ENCODE measurements at places on chromosomes 6 and 20. TPM values are rescaled to one million over a fixed set of nuclear protein-coding genes. Genes with fewer than 3 reads are reported as not detected.
A peak's percentile ranks its signal among the peaks of the same experiment; 100 is the strongest.

- DNase-seq = no peak
These were observed 50.0 kb upstream of the PLEKHG1 start for GRCh38 chr6:150549674-150550101.

DNA sequence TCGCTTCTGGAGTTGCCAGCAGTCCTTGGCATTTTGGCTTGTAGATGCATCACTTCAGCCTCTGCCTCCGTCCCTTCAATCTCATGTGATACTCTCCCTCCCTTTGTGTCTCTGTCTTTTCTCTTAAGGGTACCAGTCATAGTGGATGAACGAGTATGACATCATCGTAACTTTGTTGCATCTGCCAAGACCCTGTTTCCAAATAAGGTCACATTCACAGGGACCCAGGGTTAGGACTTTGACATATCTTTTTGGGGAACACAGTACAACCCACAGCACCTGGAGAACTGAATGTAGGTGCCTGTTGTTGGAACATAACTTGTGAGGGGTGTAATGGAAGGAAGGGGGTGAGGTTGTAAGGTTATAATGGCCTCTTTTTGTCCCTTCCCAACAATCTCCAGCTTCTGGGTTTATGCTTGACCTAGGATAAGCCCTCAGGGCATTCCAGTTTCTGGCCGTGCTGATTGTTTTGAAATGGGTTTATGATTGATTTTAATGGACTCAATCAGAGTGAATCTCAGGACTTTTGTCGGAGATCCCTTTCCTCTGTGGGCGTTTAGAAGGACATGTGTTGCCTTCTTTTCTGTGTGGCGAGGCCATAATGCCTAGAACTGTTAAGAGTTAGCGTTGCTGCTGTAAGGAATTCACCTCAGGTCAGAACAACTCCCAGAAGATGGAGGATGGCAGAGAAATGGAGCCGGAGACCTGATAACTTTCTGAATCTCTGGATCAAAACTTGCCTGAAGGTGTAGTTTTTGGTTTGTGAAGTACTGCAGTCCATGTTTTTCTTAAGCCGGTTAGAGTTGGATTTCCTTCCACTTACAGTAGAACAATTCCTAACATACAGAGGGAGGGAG is 9.2 kb downstream of the ATRN start:
- DNase-seq = no peak

- no peak for DNase-seq
These were observed 96.2 kb downstream of the PSMG4 start for GRCh38 chr6:3355011-3355357.

GRCh38 chr20:5402903-5403531 is 86.3 kb upstream of the PROKR2 start:
- DNase-seq = no peak

DNA sequence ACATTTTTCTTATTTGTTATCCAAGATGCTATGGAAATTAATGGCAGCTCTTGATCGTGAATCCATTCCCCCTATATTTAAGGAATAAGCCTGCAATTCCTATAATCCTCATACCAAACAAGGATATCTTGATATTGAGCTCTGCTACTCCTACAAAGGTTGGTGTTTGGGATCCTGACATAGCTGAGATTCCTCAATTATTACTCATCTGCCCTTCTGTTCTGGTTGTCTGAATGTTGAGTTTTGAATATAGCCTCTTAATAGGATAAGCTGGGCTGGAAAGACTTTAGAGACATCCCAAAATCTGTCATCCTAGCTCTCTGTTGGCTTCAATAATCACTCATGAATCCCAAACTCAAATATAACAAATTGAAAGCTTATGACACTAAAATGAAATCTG is 49.9 kb downstream of the CLIC5 start:
- DNase-seq = no peak

DNA sequence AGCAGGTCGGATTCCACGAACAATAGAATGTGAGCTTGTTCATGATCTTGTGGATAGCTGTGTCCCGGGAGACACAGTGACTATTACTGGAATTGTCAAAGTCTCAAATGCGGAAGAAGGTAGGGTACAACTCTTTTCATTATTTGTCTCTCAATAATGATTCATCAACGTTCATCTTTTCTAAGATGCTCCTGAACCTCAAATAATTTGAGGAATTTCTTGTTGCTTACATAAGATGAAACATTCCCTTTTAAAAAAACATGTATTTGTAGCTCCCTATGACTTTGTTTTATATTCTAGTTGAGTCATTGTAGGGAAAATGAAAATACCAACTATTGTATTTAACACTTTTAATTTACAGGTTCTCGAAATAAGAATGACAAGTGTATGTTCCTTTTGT is 17.0 kb downstream of the MCM8 start:
- DNase-seq = no peak

DNA sequence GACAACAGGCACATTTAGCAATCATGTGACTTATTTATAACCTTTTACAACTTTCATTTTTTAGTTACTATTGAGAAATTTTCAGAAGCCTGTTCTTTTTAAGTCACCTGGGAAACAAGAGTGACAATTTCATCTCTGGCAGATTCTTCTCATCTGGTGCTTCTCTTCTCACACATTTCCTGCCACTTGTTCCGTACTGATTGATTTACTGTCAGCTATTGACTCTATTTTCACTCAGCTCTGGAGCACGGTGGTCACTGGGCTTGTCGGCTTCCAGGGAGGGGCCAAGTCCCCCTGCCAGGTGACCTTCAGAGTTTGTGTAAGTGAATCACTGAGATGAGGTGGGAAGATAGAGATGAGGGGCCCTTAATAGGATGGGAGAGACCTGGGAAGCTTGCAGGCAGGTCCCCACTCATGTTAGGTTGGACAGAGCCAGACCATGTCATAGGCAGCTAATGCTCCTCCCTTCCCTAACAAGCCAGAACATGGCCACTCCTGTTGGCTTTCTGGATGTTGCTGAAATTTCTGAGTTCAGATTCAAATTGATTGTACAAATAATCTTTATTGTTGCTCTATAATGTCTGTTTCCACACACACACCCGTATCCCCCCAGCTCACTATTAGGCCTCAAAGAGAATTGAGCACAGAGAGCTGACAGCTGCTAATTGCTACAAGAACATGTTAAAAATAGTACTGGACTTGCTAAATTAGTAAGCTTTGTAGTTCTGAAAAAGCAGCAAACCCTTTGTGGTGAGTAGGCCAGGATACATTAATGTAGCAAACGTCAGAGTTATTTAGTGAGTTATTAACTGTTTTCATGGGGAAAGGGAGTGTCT is 13.3 kb downstream of the DUSP22 start:
- DNase-seq = no peak

DNA sequence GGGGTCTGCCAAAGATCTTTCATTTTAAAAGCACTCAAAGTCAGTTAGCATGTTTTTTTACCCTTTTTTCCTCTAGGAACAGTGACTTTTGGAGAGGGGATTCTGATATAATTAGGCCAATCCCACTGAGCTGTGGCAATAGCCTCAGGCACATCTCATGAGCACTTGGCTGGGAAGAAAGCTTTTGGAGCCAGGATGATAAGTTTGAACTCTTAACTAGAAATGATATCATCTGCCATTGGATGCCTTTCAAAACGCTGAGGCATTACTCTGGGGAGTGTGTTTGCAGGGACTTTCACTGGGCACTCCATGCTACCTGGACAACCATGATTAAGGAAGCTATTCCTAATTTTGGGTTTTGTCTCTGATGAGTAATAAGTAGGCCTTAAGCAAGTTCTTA is 3.7 kb downstream of the SCGN start:
- DNase-seq = no peak

- no peak for DNase-seq
These were observed 42.3 kb downstream of the IL20RA start for GRCh38 chr6:137002505-137002904.

GRCh38 chr20:37602634-37603033 is 75.0 kb upstream of the BLCAP start:
- no peak for DNase-seq

DNA sequence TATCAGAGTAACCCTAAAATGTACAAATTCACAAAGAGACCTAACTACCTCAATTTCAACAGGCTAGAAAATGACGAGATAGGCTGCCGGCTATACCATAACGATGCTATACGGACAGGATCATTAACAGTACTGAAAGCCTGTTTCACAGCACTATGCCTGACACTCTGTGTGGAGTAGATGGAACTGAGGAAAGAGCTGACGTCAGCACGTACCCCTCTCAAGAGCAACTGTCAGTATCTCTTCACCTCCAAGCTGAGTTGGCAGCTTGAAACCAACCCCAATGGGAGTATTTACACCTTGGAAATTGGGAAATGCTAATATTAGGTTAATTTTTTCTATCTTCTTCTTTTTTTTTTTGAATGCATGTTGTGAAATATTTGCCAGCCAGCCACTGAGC is 53.6 kb downstream of the HUS1B start:
- DNase-seq = no peak

- no peak for DNase-seq
These were observed 241.6 kb upstream of the SUPT3H start for GRCh38 chr6:45619211-45619760.

GRCh38 chr20:25544734-25545133 is 40.6 kb downstream of the NINL start:
- DNase-seq = no peak

DNA sequence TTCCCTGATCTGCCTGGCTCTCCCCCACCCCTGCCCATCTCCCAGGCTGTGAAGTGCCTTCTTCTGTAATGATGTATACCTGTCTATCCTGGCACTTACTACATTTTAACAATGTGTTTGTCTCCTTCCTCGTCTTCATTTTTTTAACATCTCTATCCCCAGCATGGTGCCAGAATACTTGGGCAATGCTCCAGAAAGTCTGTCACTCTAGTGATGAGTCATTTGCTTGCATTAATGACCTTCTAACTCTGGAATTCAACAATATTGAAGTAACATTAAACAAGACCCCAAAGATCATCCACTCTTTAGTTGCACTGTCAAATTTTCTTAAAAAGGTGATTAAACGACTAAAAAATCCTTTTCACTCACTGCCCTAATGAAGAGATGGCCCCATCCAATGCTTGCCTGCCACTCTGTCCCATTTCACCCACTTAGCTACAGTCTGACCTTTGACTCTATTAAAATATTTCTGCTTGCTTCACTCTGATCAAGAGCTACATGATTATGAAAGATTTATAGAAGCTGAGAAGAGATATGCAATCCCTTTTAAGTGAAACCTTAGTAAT is 7.7 kb upstream of the KLHL31 start:
- DNase-seq = peak; percentile 36

GRCh38 chr6:52381249-52381648 is 19.3 kb downstream of the PAQR8 start:
- DNase-seq = no peak

DNA sequence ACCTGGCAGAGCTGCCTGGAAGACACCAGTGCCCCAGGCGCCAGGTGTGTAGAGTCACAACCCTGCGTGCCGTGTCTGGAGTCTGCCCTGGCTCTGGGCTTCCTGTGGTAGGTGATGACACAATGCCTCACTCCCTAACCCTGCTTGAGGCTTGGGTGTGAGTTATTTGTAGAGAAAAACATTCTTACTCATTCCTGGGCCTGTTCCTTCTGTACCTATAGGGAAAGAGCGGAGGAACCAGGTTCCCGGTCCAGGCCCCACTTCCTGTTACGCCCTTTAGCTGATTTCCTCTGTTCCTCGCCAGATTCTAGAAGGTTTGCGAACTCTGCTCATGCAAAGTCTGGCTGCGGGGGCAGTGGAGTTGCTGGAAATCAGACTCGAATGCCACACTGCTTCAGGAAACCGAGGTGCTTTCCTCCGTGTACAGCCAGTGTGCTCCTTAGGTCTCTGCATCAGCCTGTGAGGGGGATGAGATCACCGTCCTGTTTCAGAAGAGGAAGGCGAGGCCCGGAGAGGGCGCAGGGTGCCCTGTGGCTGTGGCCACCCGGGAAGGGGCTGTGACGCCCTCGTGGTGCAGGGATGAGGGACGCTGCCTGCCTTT is 67.1 kb upstream of the DUSP22 start:
- DNase-seq = no peak

GRCh38 chr20:59223182-59223601 is 59.6 kb downstream of the ZNF831 start:
- peak; percentile 49 for DNase-seq

DNA sequence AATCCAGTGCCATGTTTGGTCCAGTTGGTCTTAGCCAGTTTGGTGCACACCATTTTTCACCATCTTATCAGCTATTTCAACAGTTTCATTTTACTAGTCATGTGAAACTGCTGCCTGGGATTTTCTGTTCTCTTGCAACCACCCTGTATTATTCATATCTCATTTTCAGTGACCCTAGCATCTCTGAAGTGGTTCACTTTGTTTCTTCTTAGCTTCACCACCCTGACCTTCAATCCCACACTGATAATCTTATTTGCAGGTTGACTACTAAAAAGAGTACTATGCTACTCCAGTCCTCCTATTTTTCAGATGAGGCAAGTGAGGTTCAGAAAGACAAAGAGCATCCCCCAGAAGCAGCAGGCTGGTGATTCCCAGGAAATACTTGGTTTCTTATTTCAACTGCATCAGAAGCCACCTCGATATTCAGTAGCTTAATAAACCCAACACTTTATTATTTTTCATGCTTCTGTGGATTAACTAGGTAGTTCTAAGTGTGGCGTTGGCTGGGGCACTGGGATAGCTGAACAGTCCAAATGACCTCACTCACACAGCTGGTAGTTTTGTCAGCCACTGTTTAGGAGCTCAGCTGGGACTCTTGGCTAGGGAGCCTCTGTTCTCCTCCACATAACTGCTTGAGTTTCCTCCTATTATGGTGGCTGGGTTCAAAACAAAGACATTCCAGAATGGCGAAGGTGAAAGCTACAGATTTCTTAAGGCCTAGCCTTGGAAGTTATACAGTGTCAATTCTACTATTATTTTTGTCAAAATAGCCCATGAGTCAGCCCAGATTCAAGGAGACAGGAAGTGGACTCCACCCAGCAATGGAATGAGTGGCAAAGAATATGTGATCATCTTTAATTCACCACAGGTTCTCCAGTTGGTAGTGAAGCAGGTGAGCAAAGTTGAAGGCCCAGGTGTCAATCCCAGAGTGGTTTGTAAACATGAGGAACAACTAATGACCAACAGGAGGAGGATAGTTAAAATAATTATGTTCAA is 40.6 kb downstream of the BPIFB4 start:
- no peak for DNase-seq

DNA sequence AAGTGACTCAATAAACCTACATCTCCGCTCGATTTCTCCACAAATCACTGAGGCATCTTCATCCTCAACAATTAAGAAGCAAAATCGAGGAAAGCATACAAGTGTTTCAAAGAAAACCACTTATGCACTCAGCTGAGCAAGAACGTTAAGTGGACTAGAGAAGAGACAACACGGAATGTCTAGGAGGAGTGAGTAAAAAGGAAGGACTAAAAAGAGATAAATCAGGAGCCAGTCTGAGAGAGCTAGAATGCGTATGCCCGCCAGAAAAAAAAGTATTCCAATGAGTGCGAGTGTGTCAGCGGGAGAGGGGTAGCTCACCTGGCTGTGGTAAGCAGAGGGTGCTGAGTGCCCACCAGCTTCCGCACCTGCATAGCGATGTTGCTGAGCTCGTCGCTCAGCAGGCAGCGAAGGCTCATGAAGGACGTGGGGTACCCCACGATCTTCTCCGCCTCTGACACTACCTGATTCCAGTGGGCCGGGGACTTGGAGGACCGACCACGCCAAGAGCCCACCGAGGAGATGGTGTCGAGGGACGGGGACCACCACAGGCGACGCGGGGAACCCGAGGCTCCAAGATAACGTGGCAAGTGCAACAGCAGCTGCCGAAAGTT is 587 bp downstream of the PDSS2 start:
- DNase-seq = no peak

- no peak for DNase-seq
These were observed 13.7 kb upstream of the PLCG1 start for GRCh38 chr20:41123631-41124030.

Gene CALHM5
- 0.33 TPM for total RNA-seq

Gene HUS1B
- total RNA-seq = 19.1 TPM

Gene KCNK15
- total RNA-seq = 1.8 TPM

Gene DYNLT1
- 39.2 TPM for total RNA-seq

Gene SLPI
- 14.5 TPM for total RNA-seq

Measured in body of pancreas (tissue), 4 donors.